Epithelial cell of proximal tubule (primary cell): ENCODE measurements at places on chromosomes 7 and 10.

GRCh38 chr7:101631224-101631714, 2.2 kb upstream of the MYL10 start:
- DNase-seq: no peak

GRCh38 chr10:124994573-124995473, 52.9 kb downstream of the ZRANB1 start:
- no peak for DNase-seq

DNA sequence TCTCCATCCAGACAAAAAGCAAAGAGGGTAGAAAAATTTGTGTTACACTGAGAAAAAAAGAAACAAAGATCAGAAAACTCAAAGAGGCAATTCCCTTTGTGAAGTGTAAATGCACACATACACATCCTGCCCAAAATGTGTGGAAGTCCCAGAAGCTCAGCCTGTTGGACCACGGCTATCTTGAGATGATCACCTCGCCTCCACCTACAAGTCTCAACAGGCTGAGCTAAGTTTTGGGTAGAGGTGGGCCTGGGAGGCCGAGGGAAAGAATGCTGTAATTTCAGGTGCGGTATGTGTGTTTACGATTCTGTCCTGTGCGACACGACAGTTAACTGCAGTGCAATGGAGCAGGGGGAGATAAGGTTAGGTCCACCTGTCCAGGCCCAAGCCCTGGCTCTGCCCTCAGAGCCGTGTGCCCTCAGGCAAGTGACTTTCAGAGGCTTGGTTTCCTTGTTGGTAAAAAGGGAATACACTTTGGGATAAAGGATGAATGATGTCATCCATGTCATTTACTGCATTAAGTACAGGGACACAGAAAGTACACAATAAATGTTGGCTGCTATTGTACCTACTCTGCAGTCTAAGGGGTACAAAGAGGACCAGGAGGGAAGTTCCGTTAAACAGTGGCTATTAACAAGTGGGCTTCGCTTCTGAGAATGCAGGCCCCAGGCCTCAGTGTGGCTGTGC, 67.3 kb downstream of the AFAP1L2 start:
- DNase-seq: no peak

GRCh38 chr7:47254081-47254977, 327.6 kb downstream of the TNS3 start:
- no peak for DNase-seq

DNA sequence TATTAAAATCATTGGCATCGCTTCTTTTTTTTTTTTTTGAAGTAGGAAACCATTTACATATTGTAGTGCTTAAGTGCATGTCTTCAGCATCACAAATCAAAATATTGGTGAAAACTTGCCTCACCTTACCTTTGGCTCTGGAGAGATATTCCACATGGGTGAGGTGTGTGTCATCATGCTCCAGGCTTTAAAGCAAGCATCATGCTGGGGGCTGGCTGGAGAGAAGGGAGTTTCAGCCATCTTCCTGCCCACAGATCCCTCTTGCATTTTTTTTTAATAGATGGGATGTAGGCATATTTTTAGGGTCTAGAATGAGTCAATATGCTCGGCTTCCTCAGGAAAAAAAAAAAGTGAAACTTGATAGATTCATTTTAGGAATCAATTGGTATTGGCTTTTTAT, 2.3 kb upstream of the INSYN2A start:
- no peak for DNase-seq

DNA sequence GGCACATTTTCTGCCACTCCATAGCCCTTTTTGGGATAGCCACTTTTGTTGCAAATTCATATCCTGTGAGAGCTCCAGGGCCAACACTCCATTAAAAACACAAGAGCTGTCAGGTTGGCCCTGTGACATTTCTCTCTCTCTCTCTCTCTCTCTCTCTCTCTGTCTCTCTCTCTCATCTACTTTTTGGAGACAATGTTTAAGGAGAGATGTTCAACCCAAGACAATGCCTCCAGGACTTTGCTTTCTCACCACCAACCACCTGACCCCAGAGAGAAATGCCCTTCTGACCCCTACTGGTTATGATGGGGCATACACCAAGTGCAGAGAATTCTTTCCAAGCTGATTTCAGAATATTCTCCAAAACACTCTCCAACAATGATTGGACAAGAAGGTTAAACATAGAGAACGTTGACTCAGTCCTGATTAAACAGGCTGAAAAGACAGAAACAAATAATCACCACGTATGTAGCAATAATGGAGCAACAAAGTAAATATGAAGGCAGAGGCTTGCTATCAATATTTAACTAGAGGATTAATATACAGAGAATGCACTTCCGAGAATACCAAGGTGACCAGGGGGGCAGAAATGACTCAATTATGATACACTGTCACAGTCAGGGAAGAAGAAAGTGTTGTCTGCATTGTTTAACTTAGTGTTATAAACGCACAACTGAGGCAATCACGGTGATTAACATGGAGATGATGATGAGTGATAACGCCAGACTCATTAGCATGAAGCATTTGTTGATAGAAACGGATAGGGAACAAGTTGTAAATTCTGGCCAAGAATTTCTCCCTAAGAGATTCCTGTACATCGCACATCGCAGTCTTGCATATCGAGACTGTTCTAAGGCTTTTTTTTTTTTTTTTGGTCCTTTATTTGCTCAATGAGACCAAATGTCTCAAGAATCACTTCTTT, 178.5 kb downstream of the NRP1 start:
- peak; percentile 99 for DNase-seq

DNA sequence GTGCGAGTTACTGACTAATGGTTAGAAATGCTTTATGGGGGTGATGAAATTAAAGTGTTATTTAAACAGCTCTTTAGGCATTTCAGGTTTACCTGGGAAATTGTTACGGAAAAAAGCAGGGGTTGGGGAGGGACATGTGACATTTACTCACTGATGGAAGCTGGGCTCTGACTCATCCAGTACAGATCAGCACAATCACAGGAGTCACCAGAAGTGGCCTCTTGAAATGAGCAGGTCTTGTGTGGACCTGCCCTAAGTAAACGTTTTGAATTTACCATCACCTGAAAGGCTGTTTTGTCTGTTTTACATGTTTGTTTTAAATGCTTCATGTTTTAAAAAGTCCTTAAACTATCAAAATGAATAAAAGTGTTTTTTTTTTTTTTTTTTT, 2.3 kb downstream of the GLRX3 start:
- peak; percentile 63 for DNase-seq

- DNase-seq: no peak
Observed at GRCh38 chr10:71359364-71360046, 37.2 kb upstream of the CDH23 start.

DNA sequence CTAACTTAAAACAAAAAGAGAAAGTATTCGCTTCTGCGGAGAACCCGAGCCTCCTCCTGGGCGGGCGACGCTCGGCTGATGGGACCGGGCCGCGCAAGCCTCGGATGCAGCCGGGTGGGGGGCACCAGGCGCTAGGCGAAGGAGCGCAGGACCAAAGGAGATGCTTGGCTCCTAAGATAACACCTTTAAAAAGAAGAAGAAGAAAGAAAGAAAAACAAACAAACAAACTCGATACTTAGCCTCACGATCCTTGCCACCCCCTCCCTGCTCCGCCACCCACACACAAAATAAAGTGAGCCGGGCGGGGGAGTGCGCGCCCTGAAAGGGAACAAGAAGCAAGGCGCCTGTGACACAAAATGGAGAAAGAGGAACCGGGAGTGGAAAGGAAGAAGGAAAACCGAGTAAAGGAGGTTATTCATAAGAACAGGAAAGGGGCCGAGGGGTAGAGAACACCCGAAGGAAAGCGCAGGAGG, 34.0 kb upstream of the EBLN1 start:
- no peak for DNase-seq

DNA sequence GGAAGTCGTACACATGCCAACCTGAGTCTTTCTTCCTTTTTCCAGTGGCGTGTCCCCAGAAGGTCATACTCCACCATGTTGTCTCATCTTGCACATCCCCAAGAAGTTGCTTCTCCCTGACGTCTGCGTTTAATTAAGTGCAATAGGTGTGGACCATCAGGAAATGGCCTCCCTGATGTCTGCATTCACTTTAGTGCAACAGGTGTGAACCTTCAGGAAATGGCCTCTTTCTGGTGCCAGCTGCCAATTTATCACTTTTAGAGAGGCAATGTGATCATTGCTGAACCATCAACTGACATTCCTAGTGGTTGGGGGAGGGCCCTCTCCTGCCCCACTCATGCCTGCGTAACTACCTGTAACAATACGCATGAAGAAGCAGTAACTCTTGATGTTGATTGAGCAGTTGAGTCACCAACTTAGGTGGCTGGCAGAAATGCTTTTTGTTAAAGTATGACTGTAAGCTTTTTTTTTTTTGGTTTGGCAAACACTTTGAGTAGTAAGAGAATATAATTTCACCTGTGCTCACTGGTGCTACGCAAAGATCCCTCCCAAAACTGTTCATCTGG, 25.8 kb downstream of the SCIN start:
- no peak for DNase-seq

- no peak for DNase-seq
Observed at GRCh38 chr10:60341969-60342368, 47.7 kb downstream of the ANK3 start.

DNA sequence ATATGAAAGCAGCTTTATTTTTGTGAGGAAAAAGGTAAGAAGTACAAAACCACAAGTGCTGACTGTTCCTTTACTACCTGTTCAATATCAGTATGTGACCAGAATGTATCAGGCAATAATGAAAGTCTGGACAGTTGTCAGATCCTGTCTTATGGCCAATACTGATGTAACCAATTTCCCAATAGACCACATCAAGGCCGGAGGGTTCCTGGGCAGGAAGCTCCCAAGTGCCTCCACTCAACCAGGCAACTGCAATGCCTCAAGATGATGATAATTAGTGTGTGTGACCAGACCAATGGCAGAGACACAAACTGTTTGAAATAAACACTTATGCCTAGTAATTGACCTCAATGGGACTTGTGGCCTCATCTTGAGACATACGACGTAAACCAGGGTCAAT, 149.4 kb upstream of the ASAH2 start:
- DNase-seq: no peak

GRCh38 chr7:66146701-66147100, 32.1 kb downstream of the CRCP start:
- no peak for DNase-seq

DNA sequence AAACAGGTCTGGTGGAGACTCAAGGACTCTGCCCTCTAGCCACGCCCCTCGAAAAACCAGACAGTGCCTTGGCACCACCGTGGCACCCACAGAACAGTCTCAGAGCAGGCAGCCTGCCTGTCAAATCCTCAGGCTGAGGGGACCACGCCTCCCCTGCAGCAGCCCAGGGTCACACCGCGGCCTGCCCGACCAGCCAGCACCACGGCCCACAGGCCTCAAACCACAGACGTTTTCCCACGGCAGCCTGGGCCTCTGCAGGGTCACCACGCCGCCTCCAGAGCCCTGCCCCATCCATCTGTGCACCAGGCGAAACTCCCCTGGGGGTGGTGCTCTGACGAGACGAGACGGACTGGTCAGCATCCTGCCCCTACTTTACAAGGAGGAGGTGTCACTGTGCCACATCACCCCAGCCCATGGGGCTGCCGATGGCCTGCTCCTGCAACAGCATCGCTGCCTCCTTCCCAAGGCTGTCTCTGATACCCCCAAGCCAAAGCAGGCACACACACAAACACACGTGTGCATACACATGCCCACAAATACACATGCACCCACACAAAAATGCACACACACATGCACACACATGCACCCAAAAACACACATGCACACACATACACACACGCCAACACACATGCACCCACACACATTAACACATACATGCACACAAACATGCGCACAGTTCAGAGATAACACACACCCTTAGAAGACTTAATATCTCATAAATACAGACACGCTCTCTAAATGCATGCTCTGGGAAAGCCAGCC, 24.6 kb downstream of the PAPOLB start:
- no peak for DNase-seq

GRCh38 chr7:112167147-112167546, 39.1 kb downstream of the DOCK4 start:
- DNase-seq: no peak

- DNase-seq: peak; percentile 68
Observed at GRCh38 chr10:89251409-89252224, at the start of gene LIPA. LIPA (minus strand) TSS chr10:89251775; CDS start chr10:89247648, 4,127 bp downstream.

GRCh38 chr10:806451-807162, 117.1 kb upstream of the DIP2C start:
- DNase-seq: no peak

DNA sequence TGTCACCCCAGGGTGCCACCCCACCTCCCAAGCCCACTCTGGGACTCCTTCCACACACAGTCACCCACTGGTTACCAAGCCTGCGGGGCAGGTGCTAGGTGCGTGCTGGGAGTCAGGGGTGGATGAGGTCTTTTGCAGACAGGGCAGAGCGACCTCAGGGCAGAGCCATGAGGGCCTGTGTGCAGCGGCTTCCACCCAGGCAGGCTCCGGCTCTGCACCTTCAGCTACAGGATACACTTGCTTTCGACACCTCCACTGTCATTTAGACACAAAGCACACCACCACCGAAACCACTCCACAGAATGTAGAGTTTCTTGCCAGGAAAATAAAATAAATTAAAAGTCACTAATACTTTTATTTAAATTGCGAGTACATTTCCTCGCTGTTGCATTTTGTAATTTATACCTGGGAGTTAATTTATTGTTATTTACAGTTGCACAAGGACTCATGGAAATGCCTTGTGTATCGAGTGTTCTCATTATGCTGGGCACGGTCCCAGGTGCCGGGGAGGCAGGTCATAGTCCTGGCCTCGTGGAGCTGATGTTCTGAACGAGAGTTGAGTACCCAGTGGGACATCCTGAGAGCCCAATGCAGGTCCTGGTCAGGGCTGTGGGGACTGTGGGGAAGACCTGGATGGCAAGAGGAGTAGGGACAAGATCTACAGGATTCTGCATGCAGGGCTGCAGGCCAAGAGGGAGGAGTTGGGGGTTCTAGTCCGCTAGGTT, 127.8 kb downstream of the CUX1 start:
- DNase-seq: no peak

DNA sequence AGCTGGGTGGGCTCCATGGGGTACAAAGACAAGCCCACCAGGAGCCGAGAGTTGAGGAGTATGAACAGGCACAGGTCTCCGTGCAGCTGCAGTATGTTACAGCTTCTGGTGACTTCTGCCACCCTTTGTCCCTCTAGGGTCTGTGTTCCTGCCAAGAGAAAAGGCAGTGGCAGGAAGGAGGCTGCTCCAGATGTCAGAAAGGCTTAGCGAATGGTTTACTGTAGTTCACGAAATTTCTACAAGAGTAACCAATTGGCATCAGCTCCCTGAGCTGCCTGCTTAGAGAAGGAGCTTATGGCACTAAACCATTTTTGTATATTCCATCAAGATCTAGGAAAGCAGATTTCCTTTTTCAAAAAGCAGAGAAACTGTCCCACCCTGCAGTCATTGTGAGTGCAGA, 48.2 kb upstream of the TMEM72 start:
- DNase-seq: no peak

GRCh38 chr7:17600340-17600752, 301.9 kb downstream of the AHR start:
- peak; percentile 78 for DNase-seq

GRCh38 chr10:3702056-3702546, 82.9 kb downstream of the KLF6 start:
- no peak for DNase-seq

DNA sequence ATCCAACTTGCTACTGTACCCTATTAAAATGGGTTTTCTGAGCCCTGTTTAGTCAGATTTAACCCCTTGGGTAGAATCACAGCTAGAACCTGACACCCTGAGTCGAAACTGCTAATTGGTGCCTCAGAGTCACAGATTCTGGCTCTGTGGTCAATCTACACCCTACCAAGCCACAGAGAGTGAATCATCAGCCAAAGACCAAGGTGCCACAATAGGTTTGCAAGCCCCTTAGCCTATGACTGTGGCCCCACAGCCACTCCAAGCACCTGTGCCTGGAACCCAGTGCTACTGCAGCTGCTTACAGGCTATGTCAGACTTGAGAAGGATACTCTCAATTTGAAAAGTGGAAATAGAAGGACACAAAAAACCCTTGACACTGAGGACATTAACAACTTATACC, 202.8 kb upstream of the KCND2 start:
- DNase-seq: no peak
